Osteoblast (primary cell): ENCODE measurements at places on chromosomes 1 and 21. TPM values are rescaled to one million over a fixed set of nuclear protein-coding genes. Genes with fewer than 3 reads are reported as not detected.

DNA sequence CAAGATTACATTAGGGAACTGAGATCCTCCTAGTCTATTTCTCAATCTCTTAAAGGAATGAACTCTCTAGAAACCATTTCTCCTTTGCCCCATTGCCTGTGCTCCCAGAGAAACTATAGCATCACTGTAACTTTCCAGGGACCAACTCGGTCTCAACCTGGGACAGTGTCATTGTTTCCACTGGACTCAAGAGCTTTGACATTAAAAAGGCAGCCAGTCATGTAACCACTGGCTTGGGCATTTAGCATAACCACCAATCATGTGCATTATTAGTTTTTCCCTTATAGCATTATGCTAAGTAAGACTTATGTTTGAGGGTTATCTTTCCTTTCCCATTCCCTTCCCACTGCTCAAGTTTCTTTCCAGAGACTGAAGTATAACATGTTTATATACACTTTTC, 18.2 kb downstream of the TEX38 start:
- no peak overlapping the region for H3K4me3 ChIP-seq
- DNase-seq = no peak
- H3K36me3 ChIP-seq = peaks cover 63% of the 10 kb centered on the region
- H3K27me3 ChIP-seq = no peaks in the 10 kb centered on the region
- peaks cover 25% of the 10 kb centered on the region for H3K4me1 ChIP-seq

The CD84 gene
- 0.29 and 0.36 TPM in 2 replicates for total RNA-seq

DNA sequence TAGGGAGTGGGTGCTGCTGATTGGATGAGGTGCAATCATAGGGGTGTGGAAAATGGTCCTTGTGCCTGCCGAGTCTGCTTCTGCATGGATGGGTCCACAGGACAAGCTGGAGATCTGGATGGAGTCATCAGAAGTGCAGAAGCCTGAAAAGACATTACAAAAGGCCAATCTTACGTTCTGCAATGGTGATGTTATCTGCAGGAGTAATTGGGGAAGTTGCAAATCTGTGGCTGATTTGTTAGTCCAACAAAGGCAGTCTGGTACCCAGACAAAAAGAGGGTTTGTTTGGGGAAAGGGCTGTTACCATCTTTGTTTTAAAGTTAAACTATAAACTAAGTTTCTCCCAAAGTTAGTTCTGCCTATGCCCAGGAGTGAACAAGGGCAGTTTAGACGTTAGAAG, 166.5 kb downstream of the PGBD5 start:
- DNase-seq = no peak
- no peak overlapping the region for H3K4me3 ChIP-seq
- peaks cover 54% of the 10 kb centered on the region for H3K36me3 ChIP-seq
- H3K27me3 ChIP-seq = no peaks in the 10 kb centered on the region
- no peaks in the 10 kb centered on the region for H3K4me1 ChIP-seq

GRCh38 chr21:14673649-14674048, 127.5 kb upstream of the SAMSN1 start:
- no peak for DNase-seq
- H3K27me3 ChIP-seq = no peaks in the 10 kb centered on the region
- H3K4me3 ChIP-seq = no peak overlapping the region
- no peak overlapping the region for H3K27ac ChIP-seq
- H3K4me1 ChIP-seq = no peaks in the 10 kb centered on the region
- no peaks in the 10 kb centered on the region for H3K36me3 ChIP-seq

DNA sequence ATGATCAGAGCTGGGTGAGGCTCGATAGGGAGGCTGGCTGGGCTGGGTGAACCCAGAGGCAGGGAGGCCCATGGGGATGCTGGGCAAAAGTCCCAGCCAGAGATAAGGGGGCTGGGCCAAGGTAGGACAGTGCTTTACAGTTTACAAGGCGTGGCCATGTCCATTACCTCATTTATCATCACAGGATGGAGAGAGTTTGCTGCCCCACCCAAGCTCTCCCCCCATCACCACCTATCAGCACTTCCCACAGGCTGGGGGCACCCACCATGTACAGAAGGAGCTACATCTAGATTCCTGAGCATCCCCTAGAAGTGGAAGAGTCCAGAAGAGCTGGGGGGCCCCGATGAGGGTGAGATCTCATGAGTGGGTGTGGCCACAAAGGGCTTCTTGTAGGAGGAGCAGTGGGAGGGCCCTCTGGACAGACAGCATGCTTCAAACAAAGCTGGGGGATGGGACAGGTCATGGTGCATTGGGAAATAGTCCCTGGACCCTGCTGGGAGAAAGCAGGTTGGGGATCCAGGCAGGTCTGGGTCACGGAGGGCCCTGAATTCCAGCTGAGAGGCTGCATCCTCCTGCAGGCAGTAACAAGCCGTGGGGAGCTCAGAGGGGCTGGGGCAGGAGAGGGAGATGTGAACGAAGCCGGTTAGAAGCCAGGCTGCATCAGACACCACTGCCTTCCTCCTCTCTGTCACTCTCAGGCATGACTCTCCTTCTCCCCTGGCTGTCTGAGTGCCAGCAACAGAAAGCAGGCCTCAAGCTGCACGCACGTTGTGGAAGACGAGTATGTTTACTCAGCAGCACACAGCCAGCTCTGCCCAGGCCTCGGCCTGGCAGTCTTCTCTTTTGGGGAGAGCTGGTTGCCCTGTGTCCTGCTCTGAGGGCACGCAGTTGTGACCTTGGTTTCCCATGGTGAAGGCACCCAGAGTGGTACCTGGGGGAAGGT, 202.3 kb downstream of the HIVEP3 start:
- peaks cover 23% of the 10 kb centered on the region for H3K4me1 ChIP-seq
- H3K4me3 ChIP-seq = no peak overlapping the region
- H3K27me3 ChIP-seq = no peaks in the 10 kb centered on the region
- peak; percentile 47 for DNase-seq
- no peak overlapping the region for H3K27ac ChIP-seq

GRCh38 chr1:211640301-211640630, 35.2 kb downstream of the NEK2 start:
- H3K36me3 ChIP-seq = no peaks in the 10 kb centered on the region
- H3K4me3 ChIP-seq = peak overlapping the region; percentile 48
- peak overlapping the region; percentile 92 for H3K27ac ChIP-seq
- no peak for DNase-seq

DNA sequence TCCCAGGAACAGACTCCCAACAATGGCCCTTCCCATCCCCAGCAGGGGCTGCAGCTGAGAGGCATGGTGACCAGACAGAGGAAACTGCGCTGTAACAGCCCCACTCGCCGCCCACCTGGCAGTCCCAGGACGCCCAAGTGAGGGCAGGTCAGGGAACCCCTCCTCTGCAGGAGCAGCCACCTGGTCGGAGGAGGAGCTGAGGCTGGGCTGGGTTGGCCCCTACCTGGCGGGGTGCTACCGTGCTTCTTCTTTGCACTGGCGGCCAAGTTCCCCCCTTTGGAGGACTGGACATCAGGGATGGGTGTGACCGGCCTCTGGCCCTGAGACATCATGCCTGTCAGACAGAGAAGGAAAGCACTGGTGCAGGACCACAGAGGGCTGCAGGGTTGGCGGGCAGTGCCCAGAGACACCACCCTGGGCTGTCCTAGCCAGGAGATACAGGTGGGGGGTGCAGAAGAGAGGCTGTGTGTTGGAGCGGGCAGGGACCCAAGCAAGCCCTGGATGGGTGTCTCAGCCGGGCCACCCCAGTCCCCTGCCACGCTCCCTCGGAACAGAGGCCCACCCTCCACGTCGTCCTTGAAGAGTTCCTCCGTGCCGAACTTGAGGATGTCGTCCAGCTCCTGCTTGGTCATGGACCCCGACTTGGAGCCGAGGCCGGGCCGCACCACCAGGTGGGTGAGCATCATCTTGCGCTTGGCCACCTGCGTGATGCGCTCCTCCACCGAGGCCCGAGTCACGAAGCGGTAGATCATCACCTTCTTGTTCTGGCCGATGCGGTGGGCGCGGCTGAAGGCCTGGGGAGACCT, 51.6 kb downstream of the CHD5 start:
- no peaks in the 10 kb centered on the region for H3K27me3 ChIP-seq
- no peak for DNase-seq
- H3K4me3 ChIP-seq = no peak overlapping the region
- H3K27ac ChIP-seq = no peak overlapping the region
